ENCODE measurements at places on chromosomes 12 and 14. TPM values are rescaled to one million over a fixed set of nuclear protein-coding genes. Genes with fewer than 3 reads are reported as not detected.

The ACRBP gene
- 0.59 TPM for total RNA-seq

- no peaks in the 10 kb centered on the region for H3K27me3 ChIP-seq
- H3K27ac ChIP-seq, result no peak overlapping the region
- no peak for DNase-seq
- no peak overlapping the region for H3K4me3 ChIP-seq
- H3K36me3 ChIP-seq, result no peaks in the 10 kb centered on the region
- no peaks in the 10 kb centered on the region for H3K4me1 ChIP-seq
Observed at GRCh38 chr12:31482816-31483215, 108.1 kb downstream of the DENND5B start.

GRCh38 chr14:22213120-22213519, 375.9 kb downstream of the DAD1 start:
- no peak overlapping the region for H3K4me3 ChIP-seq
- no peaks in the 10 kb centered on the region for H3K36me3 ChIP-seq
- no peaks in the 10 kb centered on the region for H3K4me1 ChIP-seq
- H3K27me3 ChIP-seq, result no peaks in the 10 kb centered on the region
- no peak for DNase-seq

GRCh38 chr14:103538291-103539055, 9.5 kb downstream of the TRMT61A start:
- no peak for DNase-seq
- no peak overlapping the region for H3K4me3 ChIP-seq
- no peak overlapping the region for H3K27ac ChIP-seq
- H3K27me3 ChIP-seq, result no peaks in the 10 kb centered on the region
